AG04450 (cell line): ENCODE measurements at places on chromosomes 1 and 21.

- no peak for DNase-seq
These were observed 23.8 kb downstream of the PIP5K1A start for GRCh38 chr1:151222130-151222529.

DNA sequence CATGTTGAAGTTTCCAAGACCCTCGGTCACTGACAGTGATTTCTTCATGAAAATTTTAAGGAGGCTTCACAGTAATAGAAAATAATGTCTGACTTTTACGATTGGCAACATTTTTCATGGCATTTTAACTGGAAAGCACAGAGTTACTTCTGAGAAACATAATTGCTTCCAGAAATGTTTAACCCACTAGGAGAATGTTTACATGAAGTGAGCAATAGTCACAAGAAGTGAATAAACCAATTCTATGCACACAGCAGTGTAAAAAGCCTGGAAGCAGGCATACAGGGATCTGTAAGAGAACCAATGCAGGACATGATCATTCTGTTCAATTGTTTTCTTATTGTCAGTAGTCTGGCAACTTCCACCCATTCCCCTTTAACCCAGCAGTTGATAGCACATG is 316.2 kb upstream of the CXADR start:
- DNase-seq: no peak

- no peak for DNase-seq
These were observed 20.8 kb downstream of the TSEN15 start for GRCh38 chr1:184072376-184072775.

DNA sequence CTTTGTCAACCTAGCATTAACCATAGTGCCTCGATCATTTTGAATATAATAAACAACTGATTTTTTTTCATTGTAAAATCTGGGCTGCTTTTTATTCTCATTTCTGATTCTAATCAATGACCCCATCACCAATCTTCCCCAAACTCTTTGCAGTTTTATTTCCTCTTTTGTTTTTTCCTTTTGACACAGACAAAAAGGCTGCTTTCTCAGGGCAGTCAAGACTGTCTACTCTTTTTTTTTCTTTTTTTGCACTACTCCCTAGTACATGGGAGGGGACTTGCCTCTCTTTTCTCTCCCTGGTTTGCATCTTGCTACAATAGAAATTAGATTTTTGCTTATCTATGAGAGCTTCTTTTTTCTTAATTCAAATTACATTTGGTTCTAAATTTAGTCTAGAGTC is 987.9 kb downstream of the ADGRL2 start:
- DNase-seq: no peak

DNA sequence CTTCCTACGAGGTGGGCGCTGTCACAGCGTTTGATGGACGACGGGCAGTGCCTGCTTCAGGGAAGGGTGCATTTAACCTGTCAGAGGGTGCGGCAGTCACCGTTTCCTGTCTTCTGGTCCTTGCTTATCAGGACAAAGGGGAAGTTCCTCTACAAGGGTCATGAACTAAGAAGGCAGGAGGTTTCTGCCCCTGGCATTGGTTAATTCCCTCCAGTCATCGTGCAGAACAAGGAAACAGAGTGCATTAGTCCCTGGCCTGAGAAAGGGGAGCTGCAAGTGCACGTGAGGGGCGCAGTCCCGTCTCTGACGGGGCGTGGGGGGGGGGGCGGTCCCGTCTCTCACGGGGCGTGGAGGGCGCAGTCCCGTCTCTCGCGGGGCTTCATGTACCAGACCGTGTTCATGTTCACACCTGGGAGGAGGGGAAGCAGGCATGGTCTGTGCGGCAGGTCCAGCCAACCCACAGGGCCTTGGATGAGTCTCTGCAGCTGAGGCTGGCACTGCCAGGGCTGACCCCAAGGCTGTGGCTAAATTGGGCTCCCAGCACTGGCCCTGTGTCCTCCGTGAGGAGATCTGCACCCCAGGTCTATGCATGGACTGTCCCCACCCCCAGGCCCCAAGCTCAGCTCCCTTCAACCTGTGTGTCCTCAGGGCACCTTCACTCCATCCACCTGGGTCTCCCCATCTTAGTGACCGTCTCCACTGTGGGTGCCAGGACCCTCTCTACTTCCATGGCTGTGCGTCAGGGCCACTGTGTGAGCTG is 89.2 kb upstream of the COL6A1 start:
- no peak for DNase-seq

GRCh38 chr1:187300081-187300480 is 471.3 kb downstream of the PLA2G4A start:
- no peak for DNase-seq

- no peak for DNase-seq
These were observed 23.9 kb downstream of the LDLRAD2 start for GRCh38 chr1:21836010-21836409.

GRCh38 chr1:172360985-172361384 is 59.5 kb upstream of the C1orf105 start:
- no peak for DNase-seq

GRCh38 chr1:207815913-207816291 is 64.0 kb downstream of the CD46 start:
- no peak for DNase-seq

- no peak for DNase-seq
These were observed 660 bp downstream of the GCLM start for GRCh38 chr1:93908394-93909145.

- no peak for DNase-seq
These were observed 57.3 kb downstream of the NFASC start for GRCh38 chr1:204927673-204928641.

DNA sequence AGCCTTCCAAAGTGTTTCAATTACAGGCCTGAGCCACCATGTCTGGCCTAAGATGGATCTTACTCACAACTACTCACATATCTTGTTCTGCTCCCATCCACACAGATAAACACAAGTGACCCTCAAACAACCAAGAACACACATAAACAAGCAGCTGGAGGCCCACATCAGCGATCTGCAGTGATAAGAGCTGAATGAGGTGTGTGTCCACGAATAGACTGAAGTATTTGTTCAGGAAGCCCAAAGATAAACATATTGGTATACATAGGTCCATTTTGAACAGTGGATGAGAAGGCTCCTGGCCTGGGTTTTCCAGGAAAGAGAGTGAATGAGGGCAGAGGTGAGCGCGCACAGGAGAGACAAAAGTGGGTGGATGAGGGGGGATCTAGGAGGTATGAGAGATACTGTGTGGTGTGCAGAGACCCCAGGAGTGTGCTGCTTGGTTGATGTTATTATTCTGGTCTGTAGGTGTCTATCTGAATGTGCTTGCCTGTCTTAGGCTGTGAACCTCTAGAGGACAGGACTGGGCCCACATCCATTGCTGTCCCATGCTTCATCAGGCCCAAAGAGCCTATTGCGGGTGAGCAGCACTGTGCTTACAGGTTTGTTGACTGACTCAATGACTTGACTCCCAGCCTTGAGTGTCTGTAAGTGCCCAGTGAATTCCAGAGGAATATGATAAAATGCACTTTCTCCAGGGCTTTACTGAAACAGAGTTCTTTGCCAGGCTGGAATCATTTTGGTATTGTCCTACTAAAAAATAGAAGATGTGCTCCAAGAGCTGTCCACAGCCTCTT is 79.9 kb upstream of the ATP1A1 start:
- no peak for DNase-seq

GRCh38 chr1:235784950-235785349 is 81.8 kb downstream of the LYST start:
- no peak for DNase-seq

DNA sequence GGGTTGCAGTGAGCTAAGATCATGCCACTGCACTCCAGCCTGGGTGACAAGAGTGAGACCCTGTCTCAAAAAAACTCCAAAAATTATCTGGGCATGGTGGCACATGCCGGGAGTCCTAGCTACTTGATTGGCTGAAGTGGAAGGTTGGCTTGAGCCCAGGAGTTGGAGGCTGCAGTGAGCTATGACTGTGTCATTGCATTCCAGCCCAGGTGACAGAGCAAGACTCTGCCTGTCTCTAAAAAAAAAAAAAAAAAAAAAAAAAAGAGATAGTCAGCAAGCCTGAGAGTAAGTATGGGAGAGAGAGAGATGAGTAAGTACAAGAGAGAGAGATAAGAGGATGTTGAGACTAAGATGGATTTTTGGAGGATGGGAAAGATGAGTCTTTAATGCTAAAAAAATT is 180.8 kb upstream of the CACYBP start:
- no peak for DNase-seq

GRCh38 chr1:180675586-180675985 is 43.8 kb downstream of the XPR1 start:
- no peak for DNase-seq

- DNase-seq: no peak
These were observed 29.5 kb downstream of the DOP1B start for GRCh38 chr21:36186081-36186480.

- no peak for DNase-seq
These were observed 5.0 kb downstream of the ADARB1 start for GRCh38 chr21:45079351-45079750.

- DNase-seq: no peak
These were observed 27.1 kb upstream of the ZC3H11B start for GRCh38 chr1:219639876-219640577.

GRCh38 chr1:6302568-6302967 is 41.7 kb upstream of the GPR153 start:
- no peak for DNase-seq

DNA sequence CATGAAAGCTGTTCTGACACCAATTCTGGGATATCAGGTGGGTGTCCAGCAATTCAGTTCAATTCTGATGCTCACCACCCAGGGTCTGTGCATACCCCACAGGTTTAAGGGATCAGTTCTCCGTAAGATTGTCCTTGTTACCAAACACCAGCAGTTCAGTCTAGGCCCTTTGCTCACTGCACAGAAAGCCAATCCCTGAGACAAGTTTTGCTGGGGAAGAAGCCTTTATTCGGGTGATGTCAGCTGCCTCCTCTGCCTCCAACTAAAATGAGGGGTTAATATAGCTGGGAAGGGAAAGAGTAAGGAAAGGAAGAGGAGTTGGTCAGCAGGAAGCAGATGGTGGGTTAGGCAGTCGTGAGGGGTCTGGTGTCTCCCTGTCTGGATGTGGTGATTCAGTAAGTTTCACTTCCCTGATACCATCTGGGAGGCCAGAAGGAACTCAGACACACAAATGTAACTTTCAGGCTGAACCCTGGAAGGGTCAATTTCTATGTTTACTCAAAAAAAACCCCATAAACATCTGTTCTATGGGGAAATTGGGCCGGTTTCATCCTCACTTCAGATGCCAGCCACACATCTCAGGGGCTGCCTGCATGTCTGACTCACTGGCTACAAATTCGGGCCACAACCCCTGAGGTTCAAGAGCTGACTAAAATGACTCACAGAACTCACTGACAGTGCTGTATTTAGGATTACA is 83.3 kb upstream of the PGBD5 start:
- DNase-seq: peak; percentile 74

- DNase-seq: no peak
These were observed 57.4 kb downstream of the B3GALT5 start for GRCh38 chr21:39669976-39670661.

- DNase-seq: no peak
These were observed 245.6 kb upstream of the HOOK1 start for GRCh38 chr1:59569198-59569597.

- no peak for DNase-seq
These were observed 65.3 kb downstream of the SSBP3 start for GRCh38 chr1:54340878-54341277.

- DNase-seq: no peak
These were observed 173.6 kb upstream of the KCTD3 start for GRCh38 chr1:215393476-215393875.

- no peak for DNase-seq
These were observed 1.6 kb upstream of the IL10RB start for GRCh38 chr21:33264561-33264960.

DNA sequence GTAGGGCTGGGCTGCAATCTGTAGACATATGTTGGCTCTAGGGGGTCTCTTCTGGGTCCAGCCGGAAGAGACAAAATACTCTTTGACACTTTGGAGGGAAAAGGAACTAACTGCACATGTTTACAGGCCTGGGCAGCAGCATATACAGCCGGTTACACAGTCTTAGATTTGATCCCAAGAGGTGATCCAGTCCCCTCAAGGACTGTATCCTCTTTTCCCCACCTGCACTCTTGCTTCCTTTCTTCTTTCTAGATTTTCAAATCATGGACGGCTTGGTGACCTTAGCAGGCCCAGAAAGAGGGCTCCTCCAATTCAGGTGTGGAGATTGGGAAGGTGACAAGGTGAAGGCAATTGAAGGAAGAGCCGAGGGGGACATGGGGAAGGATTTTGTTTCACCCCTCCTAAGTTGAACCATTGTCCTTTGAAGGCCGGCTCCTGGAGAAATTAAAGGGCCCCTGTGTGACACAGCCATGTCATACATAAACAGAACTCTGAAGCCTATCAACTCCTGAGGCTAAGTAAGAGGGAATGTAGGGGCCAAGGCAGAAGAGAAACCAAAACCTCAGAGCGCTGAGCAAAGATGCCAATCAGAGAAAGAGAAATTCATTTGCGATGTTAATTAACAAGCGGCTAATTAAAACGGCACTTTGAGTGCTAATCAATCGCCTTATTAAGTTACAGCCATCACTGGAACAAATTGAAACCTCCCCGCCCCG is 5.9 kb upstream of the BARHL2 start:
- DNase-seq: no peak

DNA sequence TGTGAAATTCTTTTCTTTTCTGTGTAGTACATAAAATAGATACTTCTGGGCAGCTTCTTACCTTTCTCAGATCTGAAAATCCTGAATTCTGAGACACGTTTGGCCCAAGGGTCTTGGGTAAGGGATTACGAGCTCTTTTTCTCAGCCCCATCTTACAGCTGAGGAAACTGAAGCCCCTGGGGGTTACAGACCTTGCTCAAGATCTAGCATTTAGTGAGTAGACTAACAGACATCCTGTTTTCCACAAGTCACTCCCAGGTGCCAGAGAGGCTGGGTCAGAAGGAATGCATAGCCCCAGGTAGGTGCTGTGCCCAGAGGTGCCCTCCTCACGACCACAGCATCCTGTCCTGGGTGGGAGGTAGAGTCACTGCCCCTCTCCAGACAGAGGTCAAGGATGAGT is 13.2 kb upstream of the CREG1 start:
- no peak for DNase-seq

DNA sequence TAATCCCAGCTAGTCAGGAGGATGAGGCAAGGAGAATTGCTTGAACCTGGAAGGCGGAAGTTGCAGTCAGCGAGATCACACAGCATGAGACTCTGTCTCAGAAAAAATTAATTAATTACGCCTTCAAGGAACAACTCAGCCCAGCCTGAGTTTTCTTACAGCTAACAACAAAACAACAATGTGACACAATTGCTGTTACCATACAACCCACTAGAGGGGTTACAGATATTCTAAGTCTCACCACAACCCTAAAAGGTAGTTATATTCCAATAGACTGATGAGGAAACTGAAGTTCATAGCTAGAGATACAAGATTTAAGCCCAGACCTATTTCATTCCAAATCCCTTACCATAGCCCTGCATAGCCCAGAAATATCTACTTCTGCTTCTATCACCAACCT is 2.9 kb upstream of the LRRC8C start:
- DNase-seq: no peak

- no peak for DNase-seq
These were observed 50.2 kb downstream of the FAM163A start for GRCh38 chr1:179793281-179793680.

GRCh38 chr1:172269644-172270043 is 150.8 kb upstream of the C1orf105 start:
- DNase-seq: no peak

GRCh38 chr1:79519084-79519760 is 512.7 kb upstream of the ADGRL4 start:
- DNase-seq: no peak

GRCh38 chr1:221035662-221036153 is 156.5 kb downstream of the HLX start:
- no peak for DNase-seq

- DNase-seq: no peak
These were observed 23.3 kb downstream of the SH3BP5L start for GRCh38 chr1:248802454-248802853.
